ENCODE measurements at places on chromosomes 13 and 19.

DNA sequence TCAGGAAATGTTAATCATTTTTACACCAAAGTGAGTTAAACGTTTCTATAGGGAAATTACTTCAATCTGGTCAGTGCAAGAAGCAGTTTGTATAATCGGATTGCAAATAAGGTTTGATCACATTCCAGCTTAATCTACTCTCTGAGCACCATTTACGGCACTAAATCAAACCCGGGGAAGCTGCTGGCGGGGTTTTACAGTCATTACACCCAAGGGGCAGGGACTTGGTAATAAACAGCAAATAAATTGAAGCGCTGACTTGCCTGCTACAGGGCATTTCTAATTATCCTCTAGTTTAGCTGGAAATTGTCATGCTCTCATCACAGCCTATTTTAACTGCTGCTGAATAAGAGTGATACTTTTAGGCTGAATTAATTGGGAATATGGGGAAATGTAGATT is 152.1 kb upstream of the SOX21 start:
- DNase-seq, result no peak

- no peak for DNase-seq
These were observed 150.3 kb upstream of the GPR12 start for GRCh38 chr13:26910754-26911465.

- DNase-seq, result no peak
These were observed 44.3 kb downstream of the SLC7A1 start for GRCh38 chr13:29551214-29551613.

GRCh38 chr19:40240332-40240731 is 13.8 kb upstream of the CCNP start:
- no peak for DNase-seq

- DNase-seq, result no peak
These were observed 792.6 kb upstream of the SLITRK6 start for GRCh38 chr13:86591862-86592261.
